Ovary (tissue), 10 donors: ENCODE measurements at places on chromosomes 13 and 19. TPM values are rescaled to one million over a fixed set of nuclear protein-coding genes. Genes with fewer than 3 reads are reported as not detected.

The CYP4F8 gene
- polyA plus RNA-seq = not detected

The CNN1 gene
- polyA plus RNA-seq = 76.5 TPM

The NLRP9 gene
- 0.80 TPM for polyA plus RNA-seq

The CGB1 gene
- not detected for polyA plus RNA-seq
